Upper lobe of right lung (tissue), 1 donor: ENCODE measurements at places on chromosomes 4 and X. TPM values are rescaled to one million over a fixed set of nuclear protein-coding genes. Genes with fewer than 3 reads are reported as not detected.

CORIN gene
- 3.7 TPM for total RNA-seq

PDLIM3 gene
- 24.4 TPM for total RNA-seq

USP17L27 gene
- total RNA-seq: not detected

LEF1 gene
- 9.1 TPM for total RNA-seq

CT45A3 gene
- 0.58 TPM for total RNA-seq

MMRN1 gene
- 67.4 TPM for total RNA-seq

TMEM255A gene
- 1.5 TPM for total RNA-seq

SAGE1 gene
- total RNA-seq: not detected

CLNK gene
- total RNA-seq: 0.35 TPM

XAGE2 gene
- total RNA-seq: 5.2 TPM

AVPR2 gene
- total RNA-seq: 3.0 TPM

CXCR3 gene
- total RNA-seq: 1.6 TPM

GRCh38 chrX:22950269-22951266, 49.2 kb upstream of the DDX53 start:
- H3K36me3 ChIP-seq: no peaks in the 10 kb centered on the region
- no peak overlapping the region for H3K4me3 ChIP-seq
- DNase-seq: no peak

- no peaks in the 10 kb centered on the region for H3K36me3 ChIP-seq
- no peaks in the 10 kb centered on the region for H3K27me3 ChIP-seq
- no peak overlapping the region for H3K27ac ChIP-seq
- DNase-seq: no peak
Observed at GRCh38 chrX:45024501-45024900, 151.5 kb downstream of the KDM6A start.

DNA sequence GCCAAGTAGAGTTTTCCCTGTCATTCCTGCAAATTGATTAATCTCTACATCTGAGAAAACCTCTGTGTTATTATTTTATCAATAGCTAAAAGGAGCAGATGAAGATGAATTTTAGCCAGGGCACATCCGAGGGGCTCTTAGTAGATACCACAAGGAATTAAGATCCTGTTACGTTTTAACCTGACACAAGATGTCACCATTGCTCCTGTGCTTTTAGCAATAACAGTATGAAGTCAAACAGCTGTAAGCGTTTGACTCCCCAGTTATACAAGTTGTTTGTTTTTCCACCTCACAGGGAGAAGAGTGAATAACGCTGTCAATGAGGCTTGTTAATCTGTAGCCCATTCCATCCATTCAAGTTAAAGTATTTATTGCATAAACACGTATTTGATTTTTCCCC, 76.0 kb upstream of the AP1S2 start:
- H3K4me3 ChIP-seq: no peak overlapping the region
- DNase-seq: no peak
- H3K36me3 ChIP-seq: no peaks in the 10 kb centered on the region
- no peak overlapping the region for H3K27ac ChIP-seq
- H3K4me1 ChIP-seq: no peaks in the 10 kb centered on the region

GRCh38 chr4:106424426-106424825, 55.8 kb upstream of the GIMD1 start:
- no peaks in the 10 kb centered on the region for H3K36me3 ChIP-seq
- no peak overlapping the region for H3K4me3 ChIP-seq
- no peak overlapping the region for H3K27ac ChIP-seq
- no peak for DNase-seq
- no peaks in the 10 kb centered on the region for H3K4me1 ChIP-seq
- H3K27me3 ChIP-seq: peaks cover 2% of the 10 kb centered on the region

DNA sequence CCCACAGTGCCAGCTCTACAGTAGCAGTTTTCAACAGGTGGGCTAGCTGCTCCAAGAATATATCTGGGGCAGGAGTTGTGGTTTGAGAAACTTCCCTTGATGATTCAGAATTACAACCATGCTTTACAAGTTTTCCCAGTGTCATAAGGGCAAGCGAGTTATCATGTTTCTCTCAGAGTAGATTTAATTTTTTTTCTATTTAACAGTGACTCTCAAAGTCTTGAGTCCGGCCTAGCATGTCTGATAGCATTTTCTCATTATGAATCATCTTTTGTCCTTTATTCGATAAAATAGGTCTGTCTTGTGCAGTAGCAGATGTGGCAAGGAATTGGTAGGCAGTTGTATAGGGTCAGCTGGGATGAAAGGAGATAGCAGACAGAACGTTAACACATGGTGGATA, 62.2 kb upstream of the SPANXD start:
- no peaks in the 10 kb centered on the region for H3K4me1 ChIP-seq
- H3K27me3 ChIP-seq: no peaks in the 10 kb centered on the region
- no peaks in the 10 kb centered on the region for H3K36me3 ChIP-seq
- H3K4me3 ChIP-seq: no peak overlapping the region

DNA sequence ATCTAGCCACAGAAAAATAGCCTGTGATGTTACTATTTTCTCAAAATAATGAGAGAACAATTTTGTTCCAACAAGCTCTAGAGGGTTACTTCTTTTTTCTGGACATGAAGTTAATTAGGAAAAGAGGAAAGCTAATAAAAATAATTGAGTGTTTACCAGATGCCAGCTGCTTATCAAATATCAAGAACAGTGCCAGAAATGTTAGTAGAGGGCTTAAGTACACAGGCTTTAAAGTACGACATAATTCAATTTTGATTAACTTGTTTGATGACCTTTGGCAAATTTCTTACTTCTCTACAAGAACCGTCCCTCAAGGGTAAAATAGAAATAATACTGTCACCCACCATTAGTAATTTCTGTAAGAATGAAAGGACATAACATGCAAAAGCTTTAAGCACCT, 977.0 kb downstream of the FSTL5 start:
- H3K27ac ChIP-seq: no peak overlapping the region
- H3K36me3 ChIP-seq: no peaks in the 10 kb centered on the region
- no peak overlapping the region for H3K4me3 ChIP-seq

DNA sequence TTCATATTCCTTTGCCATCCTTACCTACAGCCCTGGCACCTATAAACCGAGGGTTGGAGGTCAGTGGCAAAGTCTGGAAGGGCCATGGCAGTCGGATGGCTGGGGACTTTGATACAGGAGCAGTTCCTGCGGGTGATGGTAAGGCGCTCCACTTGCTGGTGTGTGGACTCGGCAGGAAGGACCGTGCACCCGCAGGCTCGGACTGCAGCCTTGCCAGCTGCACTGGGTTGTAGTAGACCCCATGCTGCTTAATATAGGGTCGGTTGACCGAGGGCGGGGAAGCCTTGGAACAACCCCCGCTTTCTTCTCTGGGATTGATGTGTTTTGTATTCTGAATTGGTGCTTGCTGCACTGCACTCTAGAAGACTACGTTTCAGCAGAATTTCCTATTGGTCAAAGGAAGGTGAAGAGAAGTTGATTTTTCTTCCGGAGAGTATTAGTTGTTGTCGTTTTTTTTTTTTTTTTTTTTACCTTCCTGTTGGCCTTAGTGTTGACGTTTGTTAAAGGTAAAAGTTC, 638 bp downstream of the BLTP1 start:
- no peaks in the 10 kb centered on the region for H3K27me3 ChIP-seq
- H3K27ac ChIP-seq: peak overlapping the region; percentile 95
- peaks cover 13% of the 10 kb centered on the region for H3K4me1 ChIP-seq
- H3K4me3 ChIP-seq: peak overlapping the region; percentile 93

DNA sequence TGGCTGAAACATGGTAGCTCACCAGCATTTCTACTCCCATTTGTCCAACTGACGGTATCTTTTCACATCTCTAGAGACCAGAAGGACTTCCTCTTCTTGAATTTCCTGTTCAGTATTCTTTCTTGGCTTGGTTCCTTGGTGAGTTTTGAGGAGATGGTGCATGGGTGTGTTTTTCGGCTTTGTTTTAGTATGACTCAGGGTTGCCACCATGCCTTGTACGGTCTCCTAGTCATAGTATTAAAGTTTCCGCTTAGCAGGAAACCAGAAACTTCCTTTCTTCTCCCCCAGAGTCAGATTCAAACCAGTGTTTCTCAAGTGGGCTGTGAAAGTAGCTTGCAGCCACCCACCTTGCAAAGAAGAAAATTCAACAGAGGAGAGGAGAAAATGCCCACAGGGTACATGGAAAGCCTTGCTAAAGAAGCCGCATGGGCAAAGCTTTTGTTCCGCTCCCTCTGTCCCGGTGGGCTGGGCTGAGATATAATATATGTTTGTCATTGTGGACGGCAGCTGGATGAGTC, 5.7 kb downstream of the CD99 start:
- H3K4me3 ChIP-seq: no peak overlapping the region
- peaks cover 74% of the 10 kb centered on the region for H3K4me1 ChIP-seq
- no peaks in the 10 kb centered on the region for H3K27me3 ChIP-seq
- no peak for DNase-seq

DNA sequence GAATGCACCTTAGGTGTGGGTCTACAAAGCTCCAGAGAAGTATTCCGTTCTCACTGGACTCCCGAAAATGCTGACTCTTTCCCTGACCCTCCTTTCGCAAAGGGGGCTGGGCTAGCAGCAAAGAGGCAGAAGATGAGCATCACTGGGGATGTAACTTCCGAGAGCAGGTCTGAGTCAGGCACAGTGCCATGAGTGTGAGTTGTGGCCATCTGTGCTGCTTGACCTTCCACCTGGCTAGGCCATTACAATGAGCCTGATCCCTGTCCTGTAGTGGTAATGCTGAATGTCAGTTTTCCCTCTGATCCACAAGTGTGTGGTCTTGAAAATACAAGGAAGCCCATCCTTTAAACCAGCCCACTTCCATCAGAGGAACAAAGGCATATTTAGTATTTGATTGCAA, 479.4 kb downstream of the AFF2 start:
- H3K36me3 ChIP-seq: no peaks in the 10 kb centered on the region
- no peak overlapping the region for H3K27ac ChIP-seq
- DNase-seq: no peak
- H3K4me1 ChIP-seq: no peaks in the 10 kb centered on the region
- no peaks in the 10 kb centered on the region for H3K27me3 ChIP-seq

GRCh38 chr4:15913631-15913970, 24.9 kb downstream of the FGFBP1 start:
- H3K36me3 ChIP-seq: no peaks in the 10 kb centered on the region
- DNase-seq: no peak
- no peak overlapping the region for H3K27ac ChIP-seq
- H3K4me3 ChIP-seq: no peak overlapping the region
- H3K27me3 ChIP-seq: no peaks in the 10 kb centered on the region

GRCh38 chrX:275476-275966, 5.7 kb upstream of the PLCXD1 start:
- no peaks in the 10 kb centered on the region for H3K36me3 ChIP-seq
- no peaks in the 10 kb centered on the region for H3K27me3 ChIP-seq
- DNase-seq: peak; percentile 73
- peaks cover 11% of the 10 kb centered on the region for H3K4me1 ChIP-seq

GRCh38 chr4:6122496-6122895, 77.9 kb downstream of the JAKMIP1 start:
- no peaks in the 10 kb centered on the region for H3K27me3 ChIP-seq
- H3K4me1 ChIP-seq: no peaks in the 10 kb centered on the region
- DNase-seq: peak; percentile 34

DNA sequence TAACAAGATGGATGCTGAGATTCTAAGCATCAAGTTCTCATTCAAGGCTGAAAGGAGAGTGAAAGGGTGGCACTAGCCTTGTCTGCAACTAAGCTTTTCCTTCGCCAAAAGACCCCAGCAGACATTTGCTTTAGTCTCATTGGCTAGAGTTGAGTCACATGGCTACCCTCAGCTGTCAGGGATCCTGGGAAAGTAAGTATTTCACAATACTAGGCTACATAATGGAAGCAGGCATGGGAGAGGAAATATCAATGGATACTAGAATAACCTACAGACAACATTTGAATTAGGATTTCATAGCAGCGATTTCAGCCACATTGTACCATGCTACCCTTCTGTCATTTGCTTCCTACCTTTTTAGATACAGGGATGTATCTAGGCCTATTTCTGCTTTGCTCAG, 29.1 kb downstream of the MAOA start:
- H3K27me3 ChIP-seq: no peaks in the 10 kb centered on the region
- DNase-seq: no peak
- H3K4me3 ChIP-seq: no peak overlapping the region
- no peaks in the 10 kb centered on the region for H3K36me3 ChIP-seq

GRCh38 chrX:129622757-129623301, 31.9 kb downstream of the APLN start:
- no peaks in the 10 kb centered on the region for H3K4me1 ChIP-seq
- no peak overlapping the region for H3K27ac ChIP-seq
- no peaks in the 10 kb centered on the region for H3K27me3 ChIP-seq
- H3K36me3 ChIP-seq: no peaks in the 10 kb centered on the region

DNA sequence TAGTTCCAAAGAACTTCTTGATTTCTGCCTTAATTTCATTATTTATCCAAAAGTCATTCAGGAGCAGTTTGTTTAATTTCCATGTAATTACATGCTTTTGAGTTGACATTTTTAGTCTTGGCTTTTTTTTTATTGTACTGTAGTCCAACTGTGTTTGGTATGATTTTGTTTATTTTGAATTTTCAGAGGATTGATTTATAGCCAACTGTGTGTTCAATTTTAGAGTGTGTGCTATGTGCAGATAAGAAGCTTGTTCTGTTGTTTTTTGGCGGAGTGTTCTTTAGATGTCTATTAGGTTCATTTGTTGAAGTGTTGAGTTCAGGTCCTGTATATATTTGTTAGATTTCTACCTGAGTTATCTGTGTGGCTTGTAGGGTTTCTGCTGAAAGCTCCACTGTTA, 533.6 kb downstream of the TRAM1L1 start:
- no peak for DNase-seq
- H3K4me3 ChIP-seq: no peak overlapping the region
- no peak overlapping the region for H3K27ac ChIP-seq
- H3K36me3 ChIP-seq: no peaks in the 10 kb centered on the region

- peak; percentile 65 for DNase-seq
- peaks cover 10% of the 10 kb centered on the region for H3K4me1 ChIP-seq
- H3K27me3 ChIP-seq: no peaks in the 10 kb centered on the region
- H3K4me3 ChIP-seq: no peak overlapping the region
- no peaks in the 10 kb centered on the region for H3K36me3 ChIP-seq
Observed at GRCh38 chrX:262381-262909, 18.7 kb upstream of the PLCXD1 start.

DNA sequence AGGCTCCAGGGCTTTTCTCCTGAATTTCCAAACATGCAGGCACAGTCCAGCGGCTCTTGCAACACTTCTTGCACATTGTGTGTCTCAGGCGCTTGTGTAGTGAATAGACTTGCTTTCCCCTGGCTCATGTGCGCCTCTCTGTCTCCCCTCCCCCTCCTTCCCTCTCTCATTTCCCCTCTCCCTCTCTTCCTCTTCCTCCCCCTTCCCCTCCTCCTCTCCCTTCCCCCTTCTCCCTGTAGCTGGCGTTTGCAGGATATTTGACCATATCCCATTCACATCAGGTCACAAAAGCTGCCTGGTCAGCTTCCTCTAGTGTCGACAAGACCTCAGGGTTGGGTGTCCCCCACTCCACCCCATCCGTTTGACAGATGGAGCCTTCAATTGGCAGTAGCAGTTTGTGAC, 2.4 kb downstream of the CHST7 start:
- DNase-seq: no peak
- no peaks in the 10 kb centered on the region for H3K36me3 ChIP-seq
- H3K27ac ChIP-seq: peak overlapping the region; percentile 11
- H3K27me3 ChIP-seq: no peaks in the 10 kb centered on the region

GRCh38 chr4:152112190-152112589, 351.4 kb upstream of the GATB start:
- H3K27me3 ChIP-seq: no peaks in the 10 kb centered on the region
- no peak overlapping the region for H3K4me3 ChIP-seq
